MCF 10A (cell line): ENCODE measurements at places on chromosomes 7 and 10. TPM values are rescaled to one million over a fixed set of nuclear protein-coding genes. Genes with fewer than 3 reads are reported as not detected.

- DNase-seq: no peak
- H3K4me1 ChIP-seq: no peaks in the 10 kb centered on the region
- no peak overlapping the region for H3K4me3 ChIP-seq
- no peak overlapping the region for H3K27ac ChIP-seq
- no peaks in the 10 kb centered on the region for H3K27me3 ChIP-seq
Measured at GRCh38 chr7:84949501-84949900, 237.4 kb downstream of the SEMA3D start.

DNA sequence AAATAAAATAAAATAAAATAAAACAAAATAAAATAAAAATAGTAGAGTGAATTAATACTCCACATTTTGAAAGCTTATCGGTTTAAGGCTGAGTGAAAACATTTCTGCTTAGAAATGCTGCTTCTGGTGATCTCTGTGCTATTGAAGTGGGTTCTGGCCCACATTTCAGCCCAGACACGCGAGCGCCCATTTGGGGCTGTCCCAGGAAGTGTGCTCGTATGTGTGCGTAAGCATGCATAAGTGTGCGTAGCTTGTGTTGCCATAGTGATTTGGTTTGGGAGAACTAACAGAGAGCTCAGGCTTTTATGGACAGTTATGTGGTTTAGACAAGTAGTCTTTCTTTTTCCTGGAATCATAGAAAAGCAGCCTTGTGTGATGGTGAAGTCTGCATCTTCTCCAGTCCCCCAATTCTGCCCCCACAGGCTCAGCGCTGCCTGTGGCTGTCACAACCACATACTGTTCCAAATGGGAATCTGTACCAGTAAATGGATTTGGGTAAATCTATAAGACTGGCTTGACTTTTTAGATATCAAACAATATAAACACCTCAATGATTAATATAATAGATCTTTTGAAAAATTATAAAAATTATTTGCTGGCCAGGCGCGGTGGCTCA lies 29.8 kb upstream of the PURB start:
- no peaks in the 10 kb centered on the region for H3K4me1 ChIP-seq
- H3K36me3 ChIP-seq: peaks cover 4% of the 10 kb centered on the region
- no peak overlapping the region for H3K4me3 ChIP-seq
- no peak for DNase-seq

MAGI2 gene
- total RNA-seq: 0.07 and 0.20 TPM in 2 replicates

TMEM60 gene
- total RNA-seq: 7.1 and 11.6 TPM in 2 replicates

GRCh38 chr10:102988404-102989314 lies 70.6 kb downstream of the CNNM2 start:
- peak; percentile 46 for DNase-seq
- no peaks in the 10 kb centered on the region for H3K27me3 ChIP-seq
- H3K4me1 ChIP-seq: no peaks in the 10 kb centered on the region
- H3K4me3 ChIP-seq: no peak overlapping the region

- H3K36me3 ChIP-seq: peaks cover 13% of the 10 kb centered on the region
- no peaks in the 10 kb centered on the region for H3K27me3 ChIP-seq
- H3K27ac ChIP-seq: no peak overlapping the region
Measured at GRCh38 chr10:77680811-77681210, 43.2 kb upstream of the KCNMA1 start.

HMX3 gene
- not detected in 2 replicates for total RNA-seq

- no peak for DNase-seq
- H3K36me3 ChIP-seq: no peaks in the 10 kb centered on the region
- no peak overlapping the region for H3K27ac ChIP-seq
- H3K4me3 ChIP-seq: no peak overlapping the region
Measured at GRCh38 chr7:116041615-116042014, 11.1 kb upstream of the TFEC start.

DNA sequence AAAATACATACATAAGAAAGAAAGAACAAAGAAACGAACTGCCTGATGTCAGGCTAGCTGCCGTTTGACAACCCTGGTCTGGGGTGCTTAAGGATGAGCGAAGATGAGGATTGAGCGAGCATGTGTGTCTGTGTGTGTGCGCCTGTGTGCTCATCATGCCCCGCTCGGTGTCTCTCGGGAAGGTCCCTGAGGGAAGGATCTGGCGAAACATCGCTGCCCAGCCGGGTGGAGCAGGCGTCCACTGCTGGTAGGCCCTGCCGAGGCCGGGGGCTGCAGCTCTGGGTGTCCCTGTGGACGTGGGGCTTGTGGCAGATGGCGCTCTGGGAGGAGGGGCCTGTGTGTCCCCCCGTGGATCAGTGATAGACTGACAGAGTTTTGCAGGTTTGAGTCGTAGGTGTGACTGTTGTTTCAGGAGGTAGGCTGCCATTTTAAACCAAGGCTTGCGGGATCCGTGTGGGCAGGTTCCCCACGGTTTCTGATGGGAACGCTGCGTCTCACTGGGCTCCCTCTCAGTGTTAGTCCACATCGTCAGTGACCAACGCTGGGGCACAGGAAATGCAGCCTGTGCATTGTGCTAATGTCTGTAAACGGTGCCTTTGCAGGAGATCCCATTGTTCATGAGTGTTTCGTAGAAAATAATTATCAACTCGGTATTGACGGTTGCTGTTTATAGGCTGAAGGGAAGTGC lies 5.9 kb upstream of the SUN1 start:
- H3K4me3 ChIP-seq: no peak overlapping the region
- H3K4me1 ChIP-seq: peaks cover 30% of the 10 kb centered on the region
- no peaks in the 10 kb centered on the region for H3K27me3 ChIP-seq
- DNase-seq: no peak

DNA sequence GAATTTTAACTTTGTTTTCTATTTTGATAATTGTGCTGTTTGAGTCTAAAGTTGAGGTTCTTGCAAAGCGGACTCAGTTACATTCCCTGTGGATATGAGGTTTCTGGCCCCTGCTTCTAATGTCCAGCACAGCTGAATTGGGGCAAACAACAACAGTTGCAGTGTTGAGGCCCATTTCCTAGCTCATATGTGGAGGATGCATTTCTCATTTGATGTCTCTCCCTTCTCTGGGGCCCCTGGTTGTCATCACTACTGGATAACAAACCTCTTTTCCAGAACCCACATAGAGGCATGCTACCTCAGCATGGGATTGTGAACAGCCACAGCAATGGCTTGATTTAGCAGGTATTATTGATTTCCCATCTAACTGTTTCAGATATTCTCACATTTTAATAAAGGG lies 208.2 kb upstream of the VSTM2A start:
- H3K27me3 ChIP-seq: no peaks in the 10 kb centered on the region
- no peaks in the 10 kb centered on the region for H3K36me3 ChIP-seq
- H3K4me3 ChIP-seq: no peak overlapping the region
- DNase-seq: no peak
